Chondrocyte (in vitro differentiated cells): ENCODE measurements at places on chromosomes 13 and 19.
A peak's percentile ranks its signal among the peaks of the same experiment; 100 is the strongest.

DNA sequence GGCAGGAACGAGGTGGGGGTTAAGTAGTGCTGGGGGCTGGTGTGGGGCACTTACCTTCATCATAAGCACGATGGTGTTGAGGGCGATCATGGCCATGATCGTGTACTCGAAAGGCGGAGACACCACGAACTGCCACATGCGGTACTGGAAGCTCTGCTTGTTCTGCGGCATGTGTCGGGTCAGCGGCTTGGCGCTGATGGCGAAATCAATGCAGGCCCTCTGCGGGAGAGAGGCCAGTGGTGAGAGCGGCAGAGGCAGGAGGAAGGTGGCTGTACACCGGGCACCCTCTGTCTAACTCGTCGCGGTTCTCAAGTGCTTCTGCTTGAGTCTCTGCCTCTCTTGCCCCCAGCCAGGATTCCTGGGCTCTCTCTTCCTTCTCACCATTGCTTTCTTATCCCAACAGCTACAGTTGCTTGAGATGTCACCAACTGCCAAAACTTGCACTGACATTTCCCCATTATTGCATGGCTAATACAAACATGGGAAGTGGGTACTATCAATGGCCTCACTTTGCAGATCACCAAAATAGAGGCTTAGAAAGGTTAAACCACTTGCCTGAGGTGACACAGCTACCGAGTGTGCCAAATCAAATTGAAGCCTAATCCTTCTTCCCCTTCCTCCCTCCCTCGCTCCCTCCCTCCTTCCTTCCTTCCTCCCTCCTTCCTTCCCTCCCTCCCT is 105.0 kb downstream of the IER2 start:
- no peak overlapping the region for H3K4me3 ChIP-seq
- H3K27me3 ChIP-seq = peaks cover 19% of the 10 kb centered on the region
- no peak overlapping the region for H3K27ac ChIP-seq
- H3K36me3 ChIP-seq = no peaks in the 10 kb centered on the region
- H3K4me1 ChIP-seq = no peaks in the 10 kb centered on the region
- DNase-seq = no peak

DNA sequence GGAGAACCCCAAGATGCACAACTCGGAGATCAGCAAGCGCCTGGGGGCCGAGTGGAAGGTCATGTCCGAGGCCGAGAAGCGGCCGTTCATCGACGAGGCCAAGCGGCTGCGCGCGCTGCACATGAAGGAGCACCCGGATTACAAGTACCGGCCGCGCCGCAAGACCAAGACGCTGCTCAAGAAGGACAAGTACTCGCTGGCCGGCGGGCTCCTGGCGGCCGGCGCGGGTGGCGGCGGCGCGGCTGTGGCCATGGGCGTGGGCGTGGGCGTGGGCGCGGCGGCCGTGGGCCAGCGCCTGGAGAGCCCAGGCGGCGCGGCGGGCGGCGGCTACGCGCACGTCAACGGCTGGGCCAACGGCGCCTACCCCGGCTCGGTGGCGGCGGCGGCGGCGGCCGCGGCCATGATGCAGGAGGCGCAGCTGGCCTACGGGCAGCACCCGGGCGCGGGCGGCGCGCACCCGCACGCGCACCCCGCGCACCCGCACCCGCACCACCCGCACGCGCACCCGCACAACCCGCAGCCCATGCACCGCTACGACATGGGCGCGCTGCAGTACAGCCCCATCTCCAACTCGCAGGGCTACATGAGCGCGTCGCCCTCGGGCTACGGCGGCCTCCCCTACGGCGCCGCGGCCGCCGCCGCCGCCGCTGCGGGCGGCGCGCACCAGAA is 1.1 kb downstream of the SOX1 start:
- no peak for DNase-seq
- peaks cover 4% of the 10 kb centered on the region for H3K36me3 ChIP-seq
- H3K27ac ChIP-seq = no peak overlapping the region
- H3K27me3 ChIP-seq = peaks cover 61% of the 10 kb centered on the region
- peaks cover 18% of the 10 kb centered on the region for H3K4me1 ChIP-seq

DNA sequence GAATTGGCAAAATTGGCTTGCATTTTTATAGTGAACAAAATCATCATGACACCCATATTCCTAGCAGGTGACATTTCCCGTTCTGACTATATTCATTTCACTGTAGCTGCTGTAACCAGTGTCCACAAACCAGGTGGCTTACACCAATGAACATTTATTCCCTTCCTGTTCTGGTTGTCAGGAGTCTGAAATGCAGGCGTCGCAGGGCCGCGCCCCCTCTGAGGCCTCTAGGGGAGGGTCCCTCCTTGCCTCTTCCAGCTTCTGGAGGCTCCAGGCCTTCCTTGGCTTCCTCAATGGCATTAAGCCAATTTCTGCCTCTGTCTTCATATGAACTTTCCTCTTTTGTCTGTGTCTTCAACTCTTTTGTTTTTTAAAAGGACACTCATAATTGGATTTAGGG is 6.5 kb upstream of the RLN3 start:
- H3K27ac ChIP-seq = no peak overlapping the region
- H3K4me3 ChIP-seq = no peak overlapping the region
- no peaks in the 10 kb centered on the region for H3K27me3 ChIP-seq
- peaks cover 6% of the 10 kb centered on the region for H3K4me1 ChIP-seq

DNA sequence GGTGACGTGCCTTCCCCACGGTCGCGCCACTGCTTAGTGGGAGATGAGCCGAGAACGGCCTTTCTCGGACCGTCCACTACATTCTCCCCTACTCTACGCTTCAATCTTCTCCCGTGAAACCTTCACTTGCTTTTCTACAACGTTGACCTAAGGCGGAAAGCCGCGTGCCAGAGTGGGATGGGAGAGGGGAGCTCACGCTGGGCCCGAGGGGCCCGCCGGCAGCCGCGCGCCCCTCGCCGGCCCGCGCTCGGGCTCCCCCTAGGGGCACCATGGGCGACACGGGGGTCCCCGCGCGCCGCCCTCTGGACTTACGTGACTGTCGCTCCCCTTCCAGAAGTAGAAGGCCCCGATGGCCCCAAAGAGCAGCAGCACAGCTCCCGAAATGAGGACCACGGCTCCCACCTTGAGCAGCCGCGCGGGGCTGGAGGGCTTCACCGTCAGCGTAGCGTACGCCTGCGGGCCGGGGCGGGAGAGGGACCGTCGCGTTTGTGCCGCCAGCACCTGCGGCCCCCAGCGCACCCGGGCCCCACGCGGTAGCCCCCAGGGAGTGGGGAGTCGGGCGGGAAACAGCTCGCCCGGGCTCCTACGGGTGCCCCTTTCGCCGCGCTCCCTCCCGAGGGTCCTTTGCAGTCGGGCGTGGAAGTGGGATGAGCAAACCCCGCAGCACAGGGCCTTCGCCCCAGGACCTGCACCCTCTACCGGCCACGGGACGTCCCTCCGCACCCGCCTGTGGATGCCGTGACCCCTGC is 727 bp downstream of the CNMD start:
- H3K27ac ChIP-seq = no peak overlapping the region
- no peak for DNase-seq
- peaks cover 33% of the 10 kb centered on the region for H3K27me3 ChIP-seq

DNA sequence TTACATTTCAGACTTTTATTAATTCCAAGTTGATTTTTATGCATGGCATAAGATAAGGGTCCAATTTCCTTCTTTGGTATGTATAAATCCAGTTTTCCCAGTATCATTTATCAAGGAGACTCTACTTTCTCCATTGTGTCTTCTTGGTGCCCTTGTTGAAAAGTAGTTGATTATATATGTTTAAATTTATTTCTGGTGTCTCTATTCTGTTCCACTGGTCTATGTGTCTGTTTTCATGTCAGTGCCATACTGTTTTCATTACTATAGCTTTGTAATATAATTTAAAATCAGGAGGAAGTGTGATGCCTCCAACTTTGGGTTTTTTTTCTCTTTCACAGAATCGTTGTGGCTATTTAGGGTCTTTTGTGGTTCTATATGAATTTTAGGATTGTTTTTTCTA is 233.0 kb downstream of the DCT start:
- H3K4me3 ChIP-seq = no peak overlapping the region
- H3K4me1 ChIP-seq = peaks cover 49% of the 10 kb centered on the region
- DNase-seq = no peak
- H3K27me3 ChIP-seq = no peaks in the 10 kb centered on the region

DNA sequence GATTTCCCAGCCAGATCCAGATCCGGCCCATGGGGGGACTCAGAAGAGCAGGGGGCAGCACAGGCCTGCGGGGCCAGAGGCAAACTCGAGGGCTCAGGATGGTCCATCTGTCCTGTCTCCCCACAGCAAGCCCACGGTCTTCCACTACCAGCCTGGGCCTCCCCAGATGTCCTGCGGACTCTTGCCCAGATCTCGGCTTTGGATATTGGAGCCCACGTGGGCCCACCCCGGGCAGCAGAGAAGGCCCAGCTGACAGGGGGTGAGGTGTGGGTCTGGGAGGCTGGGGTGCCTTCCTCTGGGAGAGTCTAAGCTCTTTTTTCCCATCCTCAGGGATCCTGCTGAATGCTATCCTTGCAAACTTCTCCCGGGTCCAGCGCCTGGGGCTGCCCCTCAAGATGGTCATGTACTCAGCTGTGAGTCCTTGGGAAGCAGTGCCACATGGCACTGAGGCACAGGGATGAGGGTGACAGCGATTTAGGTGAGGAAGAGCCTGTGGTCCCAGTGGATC is 3.4 kb downstream of the ACP4 start:
- no peaks in the 10 kb centered on the region for H3K4me1 ChIP-seq
- no peak overlapping the region for H3K27ac ChIP-seq
- no peak overlapping the region for H3K4me3 ChIP-seq
- H3K27me3 ChIP-seq = no peaks in the 10 kb centered on the region
- H3K36me3 ChIP-seq = peaks cover 8% of the 10 kb centered on the region

DNA sequence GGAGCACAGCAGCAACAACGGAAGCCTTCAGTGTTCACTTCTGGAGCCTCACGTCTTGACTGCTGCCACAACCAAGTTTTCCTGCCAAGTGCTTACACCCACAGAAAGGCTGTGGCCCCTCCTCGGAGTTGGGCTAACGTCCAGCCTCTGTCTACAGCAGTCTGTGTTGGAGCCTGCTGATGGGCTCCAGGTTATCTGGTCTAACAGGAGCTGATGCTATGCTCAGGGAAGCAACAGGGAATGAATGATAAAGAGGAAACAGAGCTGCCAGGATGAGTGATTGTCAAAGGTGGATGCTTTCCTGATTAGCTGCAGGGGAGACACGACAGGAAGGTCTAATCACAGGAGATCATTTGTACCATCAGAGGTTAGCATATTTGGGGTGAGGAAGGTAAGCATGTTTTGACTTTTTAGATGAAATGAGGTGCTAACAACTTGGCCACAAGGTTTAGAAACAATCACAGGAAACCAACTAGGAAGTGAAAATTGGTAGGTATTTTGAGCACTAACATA is 53.8 kb upstream of the RCBTB2 start:
- peaks cover 23% of the 10 kb centered on the region for H3K4me1 ChIP-seq
- peaks cover 3% of the 10 kb centered on the region for H3K27me3 ChIP-seq
- no peak overlapping the region for H3K27ac ChIP-seq
- no peaks in the 10 kb centered on the region for H3K36me3 ChIP-seq

DNA sequence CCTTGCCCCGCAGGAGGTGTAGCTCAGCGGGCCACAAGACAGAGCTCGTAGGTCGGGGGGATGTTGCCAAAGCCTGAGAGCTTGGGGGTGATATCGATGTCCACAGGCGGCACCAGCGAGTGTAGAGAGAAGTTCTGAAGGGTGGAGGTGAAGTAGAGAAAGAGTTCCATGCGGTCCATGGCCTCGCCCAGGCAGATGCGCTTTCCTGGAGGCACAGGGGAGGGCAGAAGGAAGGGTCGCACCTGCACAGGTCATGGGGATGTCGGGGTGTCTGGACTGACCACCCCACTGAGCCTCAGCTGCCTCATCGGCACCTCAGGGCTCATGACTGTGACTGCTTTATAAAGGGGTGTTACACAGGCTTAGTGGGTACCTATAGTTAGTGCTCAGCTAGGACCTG is 37.8 kb upstream of the CYP2A13 start:
- H3K4me1 ChIP-seq = no peaks in the 10 kb centered on the region
- DNase-seq = no peak
- H3K27ac ChIP-seq = no peak overlapping the region

DNA sequence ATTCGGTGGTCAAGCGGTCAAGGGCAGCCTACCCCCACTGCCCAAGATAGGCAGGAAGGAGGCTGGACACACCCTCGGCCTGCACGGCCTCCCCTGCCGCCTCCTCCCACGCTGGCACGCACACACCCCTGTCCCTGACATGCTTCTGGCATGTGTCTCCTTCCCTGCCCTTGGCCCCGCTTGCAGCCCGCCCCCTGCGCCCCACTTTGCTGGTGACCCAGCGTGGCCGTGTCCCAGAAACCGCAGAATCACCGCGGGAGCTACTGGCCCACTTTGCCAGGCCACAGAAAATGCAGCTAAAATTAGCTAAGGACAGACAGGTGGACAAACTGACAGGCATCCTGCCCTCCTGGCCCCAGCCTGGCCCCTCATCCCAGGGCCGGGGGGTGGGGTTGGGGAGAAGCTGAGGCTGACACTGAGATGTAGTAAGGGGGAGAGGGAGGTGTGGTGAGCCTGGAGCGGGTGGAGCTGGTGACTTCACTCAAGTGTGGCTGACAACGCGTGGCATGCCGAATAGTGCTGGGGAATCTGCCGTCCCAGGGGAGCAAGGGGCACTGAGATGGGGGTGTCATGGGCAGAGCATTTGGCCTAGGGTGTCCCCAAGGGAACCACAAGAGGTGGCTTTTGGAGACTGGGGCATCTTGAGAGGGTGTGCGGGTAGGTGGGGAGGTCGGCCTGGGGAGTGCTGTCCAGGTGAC is 2.4 kb downstream of the SHANK1 start:
- peaks cover 9% of the 10 kb centered on the region for H3K4me1 ChIP-seq
- peaks cover 48% of the 10 kb centered on the region for H3K27me3 ChIP-seq
- no peaks in the 10 kb centered on the region for H3K36me3 ChIP-seq
- no peak overlapping the region for H3K27ac ChIP-seq
- no peak for DNase-seq
- peak overlapping the region; percentile 42 for H3K4me3 ChIP-seq

DNA sequence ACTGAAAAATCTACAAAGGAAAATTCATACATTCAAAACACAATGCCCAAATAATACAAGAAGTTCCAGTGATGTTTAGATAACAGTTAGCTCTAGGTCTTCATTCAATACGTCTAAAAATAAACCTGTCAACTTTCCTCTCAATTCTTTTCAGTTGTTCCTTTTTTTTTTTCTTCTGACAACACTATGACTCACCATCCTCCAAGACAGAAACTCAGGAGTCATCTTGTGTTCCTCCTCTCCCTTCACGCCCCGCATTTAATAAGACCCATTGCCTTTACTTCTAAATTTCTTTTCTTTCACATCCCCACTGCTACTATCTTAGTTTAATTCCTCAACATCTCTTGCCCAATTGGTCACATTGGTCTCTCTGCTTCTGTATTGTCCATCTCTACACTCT is 759.9 kb downstream of the GPC5 start:
- no peak overlapping the region for H3K27ac ChIP-seq
- no peak overlapping the region for H3K4me3 ChIP-seq
- H3K36me3 ChIP-seq = no peaks in the 10 kb centered on the region
